A549 (cell line): ENCODE measurements at places on chromosomes 13 and 19.

DNA sequence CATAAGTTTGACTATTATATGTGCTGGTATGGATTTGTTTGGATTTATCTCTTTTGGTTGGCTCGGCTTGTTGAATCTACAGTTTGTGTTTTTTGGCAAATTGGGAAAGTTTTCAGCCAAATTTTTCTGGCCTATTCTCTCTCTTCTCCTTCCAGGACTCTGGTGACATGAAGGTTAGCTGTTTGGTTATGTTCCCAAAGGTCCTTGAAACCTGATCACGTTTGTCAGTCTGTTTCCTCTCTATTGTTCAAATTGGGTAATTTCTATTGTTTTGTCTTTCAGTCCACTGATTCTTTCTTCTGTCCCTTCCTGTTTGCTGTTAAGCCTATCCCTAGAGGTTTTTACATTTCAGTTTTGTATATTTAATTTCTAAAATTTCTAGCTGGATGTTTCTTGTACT, 81.5 kb upstream of the SHISA2 start:
- no peak for DNase-seq

DNA sequence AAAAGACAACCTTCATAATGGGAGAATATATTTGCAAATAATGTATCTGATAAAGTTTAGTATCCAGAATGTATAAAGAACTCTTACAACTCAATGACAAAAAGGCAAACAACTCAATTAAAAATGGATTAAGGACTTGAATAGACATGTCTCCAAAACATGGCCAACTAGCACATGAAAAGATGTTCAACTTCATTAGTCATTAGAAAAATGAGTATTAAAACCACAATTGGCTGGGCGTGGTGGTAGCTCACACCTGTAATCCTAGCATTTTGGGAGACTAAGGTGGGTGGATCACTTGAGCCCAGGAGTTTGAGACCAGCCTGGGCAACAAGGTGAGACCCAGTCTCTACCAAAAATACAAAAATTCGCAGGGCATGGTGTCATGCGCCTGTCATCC, 18.8 kb upstream of the ZMYM5 start:
- DNase-seq = no peak

DNA sequence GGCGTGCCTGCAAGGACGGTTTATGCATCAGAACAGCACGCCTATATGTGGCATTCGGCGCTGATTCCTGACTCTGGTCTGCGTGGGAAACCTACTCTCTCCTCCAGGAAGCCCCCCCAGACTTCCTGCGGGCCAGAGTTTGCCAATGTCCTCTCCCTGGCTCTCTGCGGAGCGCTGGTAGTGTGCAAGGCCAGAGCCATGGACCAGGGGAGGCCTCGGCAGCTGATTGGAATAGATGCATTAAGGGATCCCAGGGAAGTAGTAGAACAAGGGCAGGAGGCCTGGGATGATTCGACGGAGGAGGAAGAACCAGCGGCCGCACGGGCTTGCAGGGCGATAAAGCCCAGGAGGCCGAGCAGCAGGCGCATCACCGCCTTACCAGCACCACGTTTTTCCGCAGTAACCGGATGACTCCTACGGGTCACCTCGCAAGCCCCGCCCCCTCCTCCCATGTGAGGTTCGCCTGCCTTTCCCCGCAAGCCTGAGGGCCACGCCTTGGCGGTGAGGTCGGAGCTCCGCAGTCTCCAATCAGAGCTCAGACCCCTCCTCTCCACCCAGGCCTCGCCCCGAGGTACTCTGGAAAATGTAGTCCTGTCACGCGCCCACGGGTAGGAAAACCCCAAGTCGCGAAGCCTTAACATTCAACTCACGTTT, 5.0 kb downstream of the CLEC11A start:
- DNase-seq = no peak

DNA sequence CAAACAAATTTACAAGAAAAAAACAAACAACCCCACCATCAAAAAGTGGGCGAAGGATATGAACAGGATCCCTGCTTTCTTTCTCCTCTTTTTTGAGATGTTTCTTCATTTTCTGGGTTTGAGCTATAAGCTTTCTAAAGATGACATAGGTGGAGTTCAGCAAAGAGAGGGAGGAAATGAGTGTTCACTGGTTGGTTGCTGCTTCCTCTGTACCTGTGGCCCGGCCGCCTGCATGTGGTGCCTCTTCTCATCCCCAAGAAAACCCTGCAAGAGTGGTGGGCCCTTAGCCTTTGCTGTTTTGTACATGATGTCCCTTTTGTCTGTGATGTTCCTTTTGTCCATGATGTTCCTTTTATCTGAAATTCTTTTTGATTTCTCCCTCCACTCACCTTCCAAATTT, 178.4 kb upstream of the SERP2 start:
- no peak for DNase-seq

DNA sequence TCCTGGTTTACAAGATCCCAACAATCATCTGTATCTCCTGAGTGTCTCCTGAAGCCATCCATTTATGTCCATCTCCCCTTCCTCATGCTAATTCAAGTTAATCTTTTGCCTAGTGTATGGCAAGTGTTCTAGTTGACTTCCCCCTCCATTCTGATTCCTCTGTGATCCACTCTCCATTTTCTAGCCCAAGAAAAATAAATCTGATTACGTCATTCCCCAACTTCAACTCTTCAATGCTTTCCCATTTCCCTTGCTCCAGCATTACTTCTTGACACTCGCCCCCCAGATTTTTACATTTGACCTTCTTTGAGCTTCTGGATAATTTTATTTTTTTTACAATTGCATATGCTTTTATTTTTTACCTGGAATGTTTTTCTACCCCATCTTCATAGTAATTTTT, 640.8 kb downstream of the TBC1D4 start:
- no peak for DNase-seq

- no peak for DNase-seq
These were observed 140.2 kb downstream of the SOX1 start for GRCh38 chr13:112207129-112207528.

- no peak for DNase-seq
These were observed 1235.3 kb upstream of the ATXN8OS start for GRCh38 chr13:68872338-68872737.

GRCh38 chr13:90683711-90684131, 663.8 kb upstream of the MIR17HG start:
- peak; percentile 10 for DNase-seq

- no peak for DNase-seq
These were observed 128.3 kb upstream of the SPATA13 start for GRCh38 chr13:24032252-24032651.
